ENCODE measurements at places on chromosomes 7 and 10.

GRCh38 chr10:75023074-75023473, 88.4 kb upstream of the SAMD8 start:
- no peak for DNase-seq

DNA sequence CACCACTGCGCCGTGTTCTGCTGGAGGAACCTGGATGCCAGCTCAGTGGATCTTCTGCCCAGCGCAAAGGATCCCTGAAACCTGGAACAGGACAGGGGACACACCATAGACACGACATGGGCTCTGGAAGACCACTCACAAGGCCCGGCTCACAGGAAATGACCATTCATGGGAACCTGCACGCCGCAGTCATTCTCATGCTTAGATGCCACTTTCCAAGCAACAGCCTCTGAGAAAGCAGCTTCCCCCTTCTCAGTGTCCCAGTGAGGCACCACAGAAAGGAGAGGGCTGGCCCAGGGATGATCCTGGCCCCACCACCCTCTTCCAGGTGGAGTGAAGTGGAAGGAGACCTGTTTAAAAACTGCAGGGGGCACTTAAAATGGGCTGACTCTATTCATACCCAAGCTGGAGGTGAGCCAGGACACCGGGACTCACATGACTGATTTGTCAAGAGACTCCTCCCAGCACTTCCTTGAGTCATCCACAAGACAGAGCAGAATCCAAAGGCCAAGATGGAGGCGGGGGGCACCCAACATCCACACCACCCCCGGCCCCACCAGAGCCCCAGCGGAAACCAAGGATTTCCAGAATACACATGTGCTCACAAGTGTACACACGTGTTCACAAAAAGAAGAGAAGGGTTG, 11.2 kb downstream of the CTBP2 start:
- DNase-seq = no peak

DNA sequence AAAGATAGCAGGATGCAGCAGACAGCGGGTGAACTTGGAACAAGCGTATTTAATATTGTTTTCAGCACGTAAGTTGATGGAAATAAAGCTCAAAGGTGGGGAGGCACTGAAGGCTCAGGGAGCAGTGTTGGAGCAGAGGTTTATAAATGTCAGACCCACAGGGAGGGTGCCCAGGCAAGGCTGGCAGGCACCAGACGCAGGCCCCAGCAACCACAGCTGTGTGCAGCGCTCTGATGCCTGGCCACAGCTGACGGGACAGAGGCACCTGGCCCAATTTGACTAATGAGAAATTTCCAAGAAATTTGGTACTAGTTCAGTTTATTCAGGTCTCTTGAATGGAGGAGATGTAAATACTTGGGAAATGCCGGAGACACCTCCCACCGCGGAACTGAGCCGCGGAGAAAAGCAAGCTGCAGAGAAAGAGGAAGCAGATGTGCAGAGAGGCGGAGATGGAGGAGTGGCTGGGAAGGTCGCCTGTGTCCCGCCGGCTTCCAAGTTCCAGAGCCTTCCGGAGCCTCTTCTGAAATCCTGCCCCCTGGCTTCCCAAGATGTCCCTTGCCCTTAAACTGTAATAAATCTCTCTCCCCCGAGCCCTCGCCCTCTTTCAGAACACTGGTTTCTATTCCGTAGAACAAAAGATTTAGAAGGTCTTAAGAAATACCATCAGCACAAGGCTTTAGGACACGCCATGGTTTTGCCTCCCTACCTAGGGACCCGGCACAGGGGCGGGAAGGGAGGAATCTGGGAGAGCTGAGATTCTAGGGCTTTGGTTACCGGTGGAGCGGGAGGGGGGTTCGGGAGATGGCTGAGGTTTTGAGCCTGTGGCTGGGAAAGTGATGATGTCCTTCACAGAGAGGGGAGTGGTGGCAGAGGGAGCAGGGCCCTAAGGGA, 38.4 kb upstream of the PLXNA4 start:
- no peak for DNase-seq

DNA sequence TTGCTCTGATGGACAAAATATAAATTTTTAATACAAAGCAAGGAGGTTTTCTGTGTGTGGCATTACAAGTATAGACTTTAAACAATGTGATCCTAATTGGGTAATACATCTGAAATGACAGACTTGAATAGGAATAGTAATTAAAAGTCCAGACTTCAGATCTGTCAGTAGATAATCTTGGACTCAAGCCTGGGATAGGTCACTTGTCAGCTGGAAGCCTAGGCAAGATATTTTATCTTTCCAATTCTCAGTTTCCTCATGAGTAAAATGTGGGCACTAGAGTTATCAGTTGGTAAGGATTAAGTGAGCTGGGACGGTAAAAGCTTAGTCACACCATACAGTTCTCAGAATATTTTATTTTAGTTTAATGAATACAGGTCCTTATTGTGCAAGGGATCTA, 10.4 kb upstream of the ZMYND11 start:
- no peak for DNase-seq

DNA sequence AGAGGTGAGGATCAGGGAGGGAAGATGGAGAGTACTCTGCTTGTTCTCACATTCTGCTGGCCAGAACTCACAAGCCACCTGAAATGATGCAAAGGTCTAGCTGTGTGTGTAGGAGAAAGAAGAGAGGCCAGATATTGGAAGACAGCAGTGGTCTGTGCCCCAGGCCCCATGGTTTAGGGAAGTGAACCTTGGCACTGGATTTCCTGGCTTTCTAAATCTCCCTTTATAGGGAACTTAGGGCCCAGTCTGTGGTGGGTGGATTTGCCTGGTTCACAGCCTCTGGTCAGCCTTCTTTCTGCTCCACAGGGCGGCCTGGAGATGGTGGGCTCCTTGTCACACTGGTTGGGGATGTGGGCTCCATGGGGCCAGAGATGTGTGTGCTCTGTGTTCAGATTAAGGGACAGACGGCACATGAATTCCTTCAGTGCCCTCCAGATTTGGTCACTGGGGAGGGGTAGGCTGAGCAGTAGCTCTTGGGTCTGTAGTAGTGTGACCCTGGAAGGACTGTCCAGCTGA, 9.5 kb upstream of the SH2D4B start:
- no peak for DNase-seq

- DNase-seq = no peak
Measured at GRCh38 chr7:139566075-139566474, 42.6 kb downstream of the CLEC2L start.

DNA sequence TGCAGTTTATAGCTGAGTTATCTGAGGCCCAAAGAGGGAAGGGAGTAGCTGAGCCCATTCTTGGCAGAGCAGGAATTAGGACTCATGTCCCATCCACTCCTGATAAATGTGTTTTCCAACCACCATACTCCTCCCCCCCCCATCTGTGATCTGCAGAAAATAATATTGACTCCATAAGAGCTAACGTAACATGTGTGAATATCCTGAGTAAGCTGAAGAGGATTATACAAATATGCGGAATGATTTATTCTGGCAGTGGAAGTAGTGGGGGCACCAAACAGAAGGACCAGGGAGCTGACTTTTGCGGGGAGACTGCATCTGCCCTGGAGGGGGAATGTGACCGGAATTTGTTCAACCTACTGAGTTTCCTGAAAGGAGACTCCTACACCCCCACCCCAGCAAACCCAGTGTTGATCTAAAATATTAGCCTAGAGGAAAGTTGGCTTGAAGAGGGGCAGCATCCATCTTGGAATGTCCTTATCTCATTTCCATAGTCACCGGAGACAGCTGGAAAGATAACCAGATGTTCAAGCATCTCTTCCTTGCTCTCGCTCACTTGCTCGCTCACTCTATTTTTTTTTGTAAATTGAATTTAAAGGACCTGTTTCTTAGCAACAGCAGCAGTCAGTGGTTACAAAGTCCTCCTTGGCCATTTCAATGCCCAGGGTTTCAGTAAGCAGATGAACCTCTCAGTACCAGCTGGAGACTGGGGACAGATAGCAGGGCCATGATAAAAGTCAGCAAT, 114.7 kb downstream of the RPS24 start:
- no peak for DNase-seq

GRCh38 chr10:60237977-60238758, 151.5 kb downstream of the ANK3 start:
- peak; percentile 12 for DNase-seq

GRCh38 chr7:117385363-117386109, 41.8 kb downstream of the ASZ1 start:
- DNase-seq = no peak

- no peak for DNase-seq
Measured at GRCh38 chr10:68158031-68158430, 48.7 kb downstream of the MYPN start.

GRCh38 chr7:93894966-93895640, 4.5 kb upstream of the TFPI2 start:
- no peak for DNase-seq

GRCh38 chr10:80497187-80498077, 40.3 kb upstream of the SH2D4B start:
- no peak for DNase-seq

GRCh38 chr7:42071372-42072261, 165.4 kb downstream of the GLI3 start:
- no peak for DNase-seq

DNA sequence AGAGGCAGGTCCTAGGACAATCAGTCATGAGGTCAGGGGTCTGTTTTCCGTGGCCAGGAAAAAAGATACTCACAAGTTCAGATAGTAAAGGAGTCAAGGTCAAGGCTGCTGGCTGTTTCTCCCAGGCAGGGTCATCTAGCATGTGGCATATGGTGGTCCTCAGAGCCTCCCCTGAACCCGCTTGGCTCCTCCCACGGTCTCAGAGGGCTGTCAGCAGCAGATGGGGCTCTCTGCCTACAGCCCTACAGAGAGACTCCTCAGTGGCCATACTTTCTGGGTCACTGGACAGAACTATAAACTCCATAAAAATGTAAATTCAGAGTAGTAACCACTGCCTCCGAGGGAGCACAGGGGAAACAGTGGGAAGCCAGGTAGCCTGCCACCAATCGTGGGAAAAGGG, 11.3 kb upstream of the DRGX start:
- no peak for DNase-seq

GRCh38 chr7:138943061-138943460, 38.1 kb downstream of the KIAA1549 start:
- DNase-seq = no peak

DNA sequence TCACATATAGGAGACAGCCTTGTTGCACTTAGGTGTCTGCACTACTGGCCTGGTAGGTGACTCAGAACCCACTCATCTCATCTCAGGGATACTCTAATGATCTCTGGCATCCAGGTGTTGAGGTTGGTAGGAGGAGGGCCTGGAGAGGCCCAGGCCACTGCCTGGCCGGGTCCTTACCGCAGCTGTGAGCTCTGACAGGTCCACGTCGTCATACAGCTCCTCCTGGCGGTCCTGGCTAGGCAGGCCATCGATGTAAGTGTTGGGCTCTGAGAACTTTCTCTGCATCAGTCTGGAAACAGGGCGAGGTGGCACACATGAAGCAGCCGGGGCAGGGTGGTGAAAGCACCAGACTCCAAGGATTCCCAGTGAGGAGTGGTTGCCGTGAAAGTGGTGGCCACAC, 62.1 kb downstream of the VWA2 start:
- no peak for DNase-seq

GRCh38 chr10:63265222-63265617, 132.1 kb downstream of the NRBF2 start:
- DNase-seq = peak; percentile 23

GRCh38 chr10:103155471-103156085, 37.5 kb downstream of the NT5C2 start:
- DNase-seq = no peak

- DNase-seq = no peak
Measured at GRCh38 chr10:12041766-12042408, 722 bp downstream of the UPF2 start.

GRCh38 chr10:27035163-27035562, 65.1 kb downstream of the ANKRD26 start:
- DNase-seq = no peak

- no peak for DNase-seq
Measured at GRCh38 chr10:7412928-7413282, 2.1 kb upstream of the SFMBT2 start.

- no peak for DNase-seq
Measured at GRCh38 chr10:67575532-67575931, 120.5 kb downstream of the CTNNA3 start.

DNA sequence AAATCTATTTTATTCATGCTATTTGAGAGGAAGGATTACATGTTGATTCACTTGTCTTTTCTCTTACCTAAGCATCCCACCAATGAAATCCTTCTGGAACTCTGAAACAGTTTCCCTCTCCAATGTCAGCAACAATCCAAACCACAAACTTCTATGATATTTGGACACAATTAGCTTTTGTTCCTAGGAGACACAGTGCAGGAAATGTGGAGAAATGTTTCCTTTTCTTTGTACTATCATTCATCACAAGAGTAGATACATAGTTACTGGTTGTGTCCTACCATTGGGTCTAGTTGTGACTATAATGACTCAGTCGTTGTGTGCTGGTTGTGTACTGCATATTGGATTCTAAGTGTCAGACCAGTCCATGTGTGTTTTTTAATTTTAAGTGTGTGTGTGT, 156.8 kb upstream of the MAGI2 start:
- no peak for DNase-seq

GRCh38 chr7:102191556-102192379, 94.9 kb upstream of the SH2B2 start:
- DNase-seq = no peak

DNA sequence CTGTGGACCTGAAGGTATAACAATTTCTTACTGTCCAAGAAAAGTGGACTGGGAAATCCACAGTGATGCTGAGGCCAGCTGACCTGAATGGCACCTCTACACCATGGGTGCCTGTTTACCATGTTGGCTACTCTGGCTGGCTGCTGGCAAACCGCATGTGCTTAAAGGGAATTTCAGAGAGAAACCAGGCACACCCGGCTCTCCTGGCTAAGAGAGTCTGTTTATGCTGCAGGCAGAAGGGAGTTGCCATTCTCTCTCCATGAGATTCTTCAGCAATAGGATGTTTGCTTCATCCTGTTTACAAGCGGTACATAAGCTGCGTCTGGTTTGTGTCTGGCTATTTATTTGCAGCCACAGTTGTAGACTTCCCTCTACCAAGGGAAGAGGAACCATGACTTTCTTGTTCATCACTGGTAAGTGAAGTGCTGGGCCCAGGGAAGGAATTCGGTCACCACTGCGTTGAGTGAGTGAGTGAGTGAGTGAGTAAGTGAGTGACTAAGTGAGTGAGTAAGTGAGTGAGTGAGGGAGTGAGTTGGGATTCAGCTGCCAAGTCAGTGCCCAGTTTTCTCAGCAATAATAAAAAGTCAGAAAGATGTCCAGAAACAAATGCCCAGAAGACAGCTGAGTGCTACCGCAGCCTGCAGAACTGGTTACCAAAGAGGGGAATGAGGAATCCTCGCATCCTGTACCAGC, 90.4 kb downstream of the COBL start:
- DNase-seq = no peak

- DNase-seq = no peak
Measured at GRCh38 chr7:21251151-21251800, 176.6 kb upstream of the SP4 start.

- DNase-seq = no peak
Measured at GRCh38 chr10:239109-239508, 103.9 kb downstream of the ZMYND11 start.
